ENCODE measurements at places on chromosomes 3 and 15.

DNA sequence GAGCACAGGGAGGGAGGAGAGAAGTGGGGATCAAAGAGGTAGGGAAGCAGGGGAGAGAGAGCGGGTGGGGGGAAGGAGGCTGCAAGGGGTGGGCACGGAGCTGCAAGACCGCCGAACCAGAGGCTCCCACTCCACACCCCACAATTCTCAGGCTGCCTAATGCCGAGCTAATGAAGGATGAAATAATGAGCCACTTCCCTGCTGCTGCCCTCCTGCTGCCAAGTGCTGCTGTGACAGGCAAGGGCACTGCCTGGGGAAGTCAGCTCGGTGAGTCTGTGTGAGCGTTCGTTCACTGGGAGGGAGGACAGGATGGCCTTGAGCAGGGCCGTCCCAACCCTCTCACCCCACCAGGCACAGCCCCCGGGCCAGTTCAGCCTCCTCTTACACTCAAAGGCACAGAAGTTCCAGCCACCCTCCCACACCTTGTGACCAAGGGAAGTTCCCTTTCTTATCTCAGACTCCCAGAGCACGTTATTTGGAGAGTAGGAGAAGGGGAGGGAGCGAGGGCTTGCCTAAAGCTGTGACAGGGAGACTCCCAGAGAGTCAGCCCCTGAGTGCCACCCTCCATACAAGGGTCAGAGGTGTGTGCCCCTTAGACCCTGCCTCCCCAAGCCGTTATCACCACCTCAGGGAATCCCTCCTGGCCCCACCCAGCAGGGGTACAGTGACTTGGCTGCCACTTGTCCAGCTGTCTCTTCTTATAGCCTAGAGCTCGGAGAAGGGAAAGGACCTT, 12.4 kb downstream of the GLYCTK start:
- DNase-seq: no peak

GRCh38 chr15:36414670-36415069, 164.8 kb upstream of the CDIN1 start:
- DNase-seq: no peak

DNA sequence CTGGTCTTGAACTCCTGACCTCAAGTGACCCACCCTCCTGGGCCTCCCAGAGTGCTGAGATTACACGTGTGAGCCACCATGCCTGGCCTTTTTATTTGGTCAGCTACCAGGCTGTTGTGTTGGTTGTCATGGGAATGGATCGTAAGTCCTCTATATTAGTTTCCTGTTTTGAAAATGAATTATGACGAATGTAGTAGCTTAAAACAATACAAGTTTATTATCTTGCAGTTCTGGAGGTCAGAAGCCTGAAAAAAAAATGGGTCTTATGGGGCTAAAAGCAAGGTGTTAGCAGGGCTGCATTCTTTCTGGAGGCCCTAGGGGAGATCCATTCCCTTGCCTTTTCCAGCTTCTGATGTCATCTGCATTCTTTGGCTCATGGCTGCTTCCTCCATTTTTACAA, 25.1 kb upstream of the HERC1 start:
- DNase-seq: no peak

DNA sequence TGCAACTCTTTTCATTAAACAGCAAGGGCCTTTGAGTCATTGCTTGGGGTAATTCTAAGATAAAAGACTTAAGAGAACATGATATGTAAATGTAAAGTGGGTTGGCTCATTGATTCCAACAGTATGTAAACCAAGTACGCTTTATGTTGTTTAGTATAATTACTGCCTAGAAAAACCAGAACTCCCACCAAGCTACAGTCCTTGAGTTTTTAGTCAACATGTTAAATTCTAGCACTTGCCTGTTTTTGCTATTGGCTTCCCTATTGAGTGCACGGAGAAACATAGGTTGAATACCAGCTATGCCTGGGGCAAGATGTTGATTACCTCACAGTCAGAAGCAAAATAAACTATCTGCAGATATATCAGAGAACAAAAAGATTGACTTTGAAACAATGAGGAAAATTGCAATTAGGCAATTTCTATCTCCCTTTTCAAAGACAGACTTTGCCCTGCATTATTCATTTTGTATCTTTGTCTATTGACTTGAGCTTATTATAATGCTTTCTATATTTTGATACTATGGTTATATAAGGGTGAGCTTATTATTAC, 179.3 kb downstream of the ZPLD1 start:
- DNase-seq: no peak

- DNase-seq: no peak
These were observed 140.4 kb downstream of the CHDH start for GRCh38 chr3:53705774-53706173.

- no peak for DNase-seq
These were observed 16.0 kb downstream of the CAPN3 start for GRCh38 chr15:42375252-42375651.

- DNase-seq: no peak
These were observed 30.4 kb downstream of the FSIP1 start for GRCh38 chr15:39752246-39752645.

DNA sequence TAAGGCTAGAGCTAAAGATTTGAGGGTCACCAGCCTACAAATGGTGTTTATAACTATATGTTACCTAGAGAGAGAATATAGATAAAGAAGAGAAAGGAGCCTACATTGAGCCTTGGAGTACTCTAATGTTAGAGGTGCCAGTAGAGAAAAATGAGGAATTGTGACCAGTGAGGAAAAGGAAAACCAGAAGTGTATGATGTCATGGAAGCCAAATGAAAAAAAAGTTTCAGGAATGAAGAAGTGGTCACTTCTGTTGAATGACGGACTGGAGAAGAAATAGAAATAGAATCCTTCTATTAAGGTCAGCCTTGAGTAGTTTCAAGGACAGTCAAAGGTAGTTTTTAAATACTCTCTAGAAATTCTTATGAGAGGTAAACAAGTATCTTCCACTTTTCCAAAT, 51.2 kb upstream of the MLF1 start:
- no peak for DNase-seq

GRCh38 chr15:100318880-100319279, 22.9 kb downstream of the ADAMTS17 start:
- no peak for DNase-seq

Data from T-helper 22 cell (primary cell).